ENCODE measurements at places on chromosomes 1 and 21.

DNA sequence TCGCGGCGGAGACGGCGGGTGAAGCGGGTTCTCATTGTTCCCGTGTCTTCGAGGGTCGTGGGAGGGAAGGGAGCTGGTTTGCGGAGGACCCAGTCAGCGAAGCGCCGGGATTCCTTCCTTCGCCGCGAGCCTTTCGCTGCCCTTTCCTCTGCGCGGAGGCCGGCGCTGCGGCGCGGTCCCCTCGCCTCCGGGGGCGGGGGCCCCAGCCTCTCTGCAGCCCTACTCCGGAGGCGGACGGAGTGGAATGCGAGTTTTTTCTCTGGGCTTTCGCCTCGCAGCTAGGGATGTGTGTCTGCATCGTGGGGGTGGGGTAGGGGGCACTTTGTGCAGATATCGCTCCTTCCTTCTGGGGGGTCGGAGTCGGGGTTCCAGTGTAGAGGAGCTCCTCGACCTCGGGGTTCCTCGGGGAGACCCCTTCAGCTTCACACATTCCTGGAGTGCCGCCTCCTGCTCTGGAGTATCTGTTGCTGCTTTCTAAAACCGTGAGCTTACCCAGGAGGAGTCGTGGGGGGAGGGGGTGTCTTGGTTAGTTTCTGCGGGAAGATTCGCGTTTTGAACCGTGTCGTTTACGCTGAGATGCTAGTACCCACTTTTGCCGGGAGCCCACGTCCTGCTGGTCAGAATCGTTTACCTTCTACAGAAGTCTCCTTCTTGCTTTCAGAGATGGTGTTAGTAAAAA lies 595 bp downstream of the RNF2 start:
- peak; percentile 6 for DNase-seq

- no peak for DNase-seq
Observed at GRCh38 chr1:16418823-16419425, 18.3 kb downstream of the SPATA21 start.

DNA sequence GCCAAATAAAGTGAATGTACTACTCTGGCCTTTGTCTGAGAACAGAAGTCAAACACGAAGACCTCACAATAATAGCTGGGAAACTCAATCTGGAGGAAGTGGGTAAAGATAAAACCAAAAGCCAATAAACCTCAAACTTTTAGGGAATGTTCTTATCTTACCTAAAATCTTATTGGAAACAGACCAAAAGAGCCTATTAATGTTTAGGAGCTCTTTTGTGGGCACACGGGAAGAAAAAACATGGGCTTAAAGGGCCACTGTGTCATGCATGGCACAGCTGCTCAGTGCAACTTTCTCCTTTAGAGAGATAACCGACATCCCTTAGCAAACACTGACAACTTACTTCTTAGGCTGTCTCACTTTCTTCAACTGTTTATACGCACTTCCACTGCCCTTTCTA lies 16.1 kb downstream of the EIF2B3 start:
- DNase-seq, result no peak

- no peak for DNase-seq
Observed at GRCh38 chr1:30748699-30749401, 8.7 kb downstream of the LAPTM5 start.
